ENCODE measurements at places on chromosomes 11 and 22. TPM values are rescaled to one million over a fixed set of nuclear protein-coding genes. Genes with fewer than 3 reads are reported as not detected.

- peak; percentile 95 for DNase-seq
Measured at GRCh38 chr11:73218106-73218829, at the start of gene P2RY2. Gene P2RY2, plus strand, starts transcription at chr11:73218281. Its CDS starts 15,879 bp downstream, at chr11:73234160.

DNA sequence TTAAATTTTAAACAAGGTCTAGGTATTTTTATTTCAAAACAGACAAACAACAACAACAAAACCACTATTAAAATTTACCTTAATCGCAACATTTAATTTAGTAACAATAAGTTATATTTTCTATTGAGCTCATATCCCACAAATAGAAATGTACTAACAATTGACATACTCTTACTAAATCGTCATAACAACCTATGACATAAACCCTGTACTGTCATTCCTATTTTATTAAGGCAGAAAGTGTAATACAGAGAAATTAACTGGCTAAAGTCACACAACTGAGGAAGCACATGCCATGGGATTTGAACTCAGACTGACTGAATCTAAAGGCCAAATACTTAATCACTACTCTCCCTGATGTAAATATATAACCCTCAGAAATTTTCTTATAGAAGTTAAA lies 3.0 kb downstream of the KIF18A start:
- no peak for DNase-seq

The MRGPRF gene
- total RNA-seq: 7.6 TPM

The SYT8 gene
- total RNA-seq: not detected

The NRGN gene
- 6.4 TPM for total RNA-seq
